ENCODE measurements at places on chromosomes 7 and 10. TPM values are rescaled to one million over a fixed set of nuclear protein-coding genes. Genes with fewer than 3 reads are reported as not detected.

DNA sequence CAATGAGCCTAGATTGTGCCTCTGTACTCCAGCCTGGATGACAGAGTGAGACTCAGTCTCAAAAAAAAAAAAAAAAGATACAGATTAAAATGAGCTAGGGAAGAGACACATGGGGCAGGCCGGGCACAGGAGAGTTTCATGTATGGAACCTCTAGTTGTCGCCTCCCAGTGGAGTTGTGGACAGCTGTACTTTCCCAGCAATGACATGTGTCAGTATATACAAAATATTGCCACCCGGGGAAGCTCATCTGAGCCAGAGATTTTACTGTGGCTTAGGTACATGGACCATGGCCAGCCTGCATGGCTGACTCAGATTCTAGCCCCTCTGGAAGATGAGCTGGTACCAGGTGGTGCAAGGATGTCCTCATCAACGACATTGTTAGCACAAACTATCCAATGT is 87.4 kb downstream of the COL26A1 start:
- no peak for DNase-seq

DNA sequence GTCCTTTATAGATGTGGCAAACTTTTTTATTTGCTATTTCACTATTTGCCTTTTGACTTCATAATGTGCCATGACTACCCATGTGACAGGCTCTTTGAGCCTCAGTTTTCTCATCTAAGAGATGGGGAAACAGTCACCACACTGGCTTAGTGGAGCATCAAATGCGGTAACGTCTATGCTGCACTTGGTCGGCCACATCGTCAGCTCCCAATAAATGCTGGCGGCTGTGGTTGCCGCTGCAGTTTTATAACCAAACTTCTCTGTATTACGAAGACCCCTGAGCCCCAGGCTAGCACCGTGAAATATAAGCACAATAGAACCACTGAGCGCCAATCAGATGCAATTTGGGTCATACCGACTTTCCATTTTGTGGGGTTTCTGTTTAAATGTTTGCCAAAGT is 56.2 kb downstream of the PARP12 start:
- DNase-seq, result no peak

DNA sequence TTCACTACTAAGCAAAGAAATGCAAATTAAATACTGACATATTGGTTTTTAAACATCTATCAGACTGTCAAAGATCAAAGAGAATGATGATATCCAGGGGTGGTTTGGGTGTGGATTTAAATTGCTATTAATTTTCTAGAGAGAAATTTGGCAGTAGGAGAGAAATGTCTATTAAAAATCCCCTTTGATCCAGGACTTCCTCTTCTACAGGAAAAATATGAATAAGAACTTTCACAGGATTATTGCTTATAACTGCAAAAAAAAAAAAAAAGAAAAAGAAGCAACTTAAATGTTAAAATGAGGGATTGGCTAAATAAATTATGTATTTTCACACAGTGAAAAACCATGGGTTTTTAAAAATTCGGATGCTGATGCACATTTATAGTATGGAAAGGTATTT is 21.0 kb downstream of the CFAP58 start:
- DNase-seq, result no peak

DNA sequence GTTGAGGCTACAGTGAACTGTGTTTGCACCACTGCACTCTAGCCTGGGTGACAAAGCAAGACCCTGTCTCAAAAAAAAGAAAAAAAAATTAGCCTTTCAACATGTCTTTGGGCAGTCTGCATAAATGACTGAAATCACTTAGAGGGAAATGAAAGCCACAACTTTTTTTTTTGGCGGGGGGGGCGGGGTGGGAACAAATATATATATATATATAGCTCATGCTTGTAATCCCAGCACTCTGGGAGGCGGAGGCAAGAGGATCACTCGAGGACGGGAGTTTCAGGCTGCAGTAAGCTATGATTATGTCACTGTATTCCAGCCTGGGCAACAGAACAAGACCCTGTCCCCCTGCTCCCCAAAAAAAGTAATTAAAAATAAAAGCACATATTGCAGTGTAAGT is 23.4 kb upstream of the MICU1 start:
- DNase-seq, result no peak

DNA sequence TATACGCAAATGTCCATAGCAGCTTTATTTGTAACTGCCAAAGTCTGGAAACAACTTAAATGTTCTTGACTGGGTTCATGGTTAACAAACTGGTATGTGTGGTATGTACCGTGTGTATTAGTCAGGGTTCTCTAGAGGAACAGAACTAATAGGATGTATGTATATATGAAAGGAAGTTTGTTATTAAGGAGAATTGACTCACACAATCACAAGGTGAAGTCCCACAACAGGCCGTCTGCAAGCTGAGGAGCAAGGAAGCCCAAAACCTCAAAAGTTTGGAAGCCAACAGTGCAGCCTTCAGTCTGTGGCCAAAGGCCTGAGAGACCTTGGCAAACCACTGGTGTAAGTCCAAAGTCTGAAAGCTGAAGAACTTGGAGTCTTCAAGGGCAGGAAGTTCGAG is 66.8 kb downstream of the TMEM168 start:
- no peak for DNase-seq

DNA sequence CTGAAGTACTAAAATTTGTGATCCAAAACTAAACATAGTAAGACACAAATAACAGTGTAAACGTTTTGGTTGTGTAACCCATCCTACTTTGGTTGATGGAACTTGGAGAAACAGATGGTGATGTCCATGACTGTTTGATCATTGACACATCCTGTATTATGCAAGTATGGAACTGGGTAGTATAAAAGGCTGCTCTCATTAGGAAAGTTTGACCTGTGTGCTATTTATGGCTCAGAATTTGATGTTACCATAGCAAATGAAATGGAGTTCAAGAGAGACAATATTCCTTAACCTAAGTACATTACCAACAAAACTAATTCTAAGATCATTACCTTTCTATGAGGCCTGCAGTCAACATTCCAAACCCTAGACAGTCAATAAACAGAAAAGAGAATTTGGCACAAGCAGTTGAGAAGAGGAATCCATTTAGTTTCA is 39.9 kb downstream of the DKK1 start:
- DNase-seq, result peak; percentile 23

- DNase-seq, result peak; percentile 1
Measured at GRCh38 chr7:85749696-85750453, 563.0 kb upstream of the SEMA3D start.

DNA sequence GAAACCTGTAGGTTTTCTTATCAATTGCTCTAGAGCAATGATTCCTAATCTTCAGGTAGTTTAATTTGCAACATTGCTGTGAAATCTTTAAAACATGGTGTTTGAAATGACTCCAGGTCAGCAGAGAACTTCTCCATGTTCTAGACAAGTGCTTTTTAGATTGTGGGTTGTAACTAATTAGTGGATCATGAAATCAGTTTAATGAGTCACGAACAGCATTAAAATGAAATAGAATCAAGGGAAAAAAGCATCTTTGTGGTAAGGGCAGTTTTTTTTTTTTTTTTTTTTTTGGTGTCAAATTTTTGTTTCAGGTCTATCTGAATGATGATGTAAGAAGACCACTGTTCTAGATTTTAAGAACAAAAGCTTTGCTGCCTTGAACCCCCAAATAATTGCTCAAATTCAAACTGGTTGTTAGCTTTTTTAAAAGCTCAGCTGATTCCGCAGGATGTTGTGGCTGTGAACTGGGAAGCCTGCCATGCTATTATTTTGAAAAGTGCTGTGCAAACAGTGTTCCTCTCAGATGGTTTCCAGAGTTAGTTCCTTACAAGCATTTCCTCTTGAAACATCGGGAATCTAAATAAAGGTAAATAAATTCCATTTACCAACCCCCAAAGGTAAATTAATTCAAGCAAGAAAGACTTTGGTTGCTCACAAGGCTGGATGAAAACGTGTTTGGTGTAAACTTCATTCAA is 13.1 kb upstream of the PDK4 start:
- peak; percentile 64 for DNase-seq

- no peak for DNase-seq
Measured at GRCh38 chr7:101410743-101411507, 48.2 kb downstream of the COL26A1 start.

- DNase-seq, result no peak
Measured at GRCh38 chr10:49486738-49487137, 52.2 kb downstream of the ERCC6 start.

DNA sequence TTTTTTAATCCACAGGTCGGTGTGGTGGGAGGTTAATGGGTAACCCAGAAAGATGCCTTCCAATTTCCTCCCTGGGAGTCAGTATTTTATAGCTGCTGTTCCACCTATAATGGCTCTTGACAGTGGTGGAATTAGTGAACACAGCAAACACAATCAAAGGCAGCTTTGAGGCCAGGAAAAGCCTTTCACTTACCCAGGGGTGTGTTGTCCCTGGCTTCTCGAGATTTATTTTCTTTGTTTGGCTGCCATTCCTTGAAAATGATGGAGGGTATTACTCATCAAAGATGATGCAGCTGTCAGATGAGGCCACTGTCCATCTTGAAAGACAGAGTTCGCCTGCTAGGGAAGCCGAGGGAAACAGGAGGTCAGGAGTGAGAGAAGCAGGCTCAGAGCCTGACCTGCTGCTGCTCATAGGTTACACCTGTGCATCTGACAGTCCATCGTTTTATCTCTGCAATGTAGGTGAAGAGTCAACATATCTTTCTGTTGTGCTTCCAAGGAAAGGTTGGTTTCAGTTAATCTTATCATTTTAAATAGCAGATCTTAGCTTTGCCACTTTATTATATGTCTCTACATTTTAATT is 221.6 kb downstream of the XPNPEP1 start:
- DNase-seq, result no peak

Gene ENO4
- total RNA-seq, result not detected

Gene JCAD
- total RNA-seq, result not detected

Gene ITPRID1
- not detected for total RNA-seq

Gene TRIM50
- not detected for total RNA-seq

Gene FGL2
- total RNA-seq, result 0.34 TPM

Gene TMEM178B
- total RNA-seq, result 1.6 TPM

Gene CUZD1
- total RNA-seq, result 0.02 TPM

Gene SLC13A1
- not detected for total RNA-seq

Measured in M059J (cell line).